Glomerular endothelial cell (primary cell): ENCODE measurements at places on chromosomes 2 and 18. TPM values are rescaled to one million over a fixed set of nuclear protein-coding genes. Genes with fewer than 3 reads are reported as not detected.

GRCh38 chr18:50751947-50752346 lies 67.9 kb downstream of the MRO start:
- DNase-seq = no peak

GRCh38 chr2:203569677-203570316 lies 34.7 kb upstream of the RAPH1 start:
- DNase-seq = no peak

The LBX2 gene
- total RNA-seq = 3.9 and 4.3 TPM in 2 replicates

The SERPINB13 gene
- total RNA-seq = not detected in 2 replicates

The C2orf92 gene
- total RNA-seq = 0.78 and 3.3 TPM in 2 replicates

- DNase-seq = no peak
These were observed 112.2 kb upstream of the MEIS1 start for GRCh38 chr2:66322506-66323260.

GRCh38 chr2:99569386-99569785 lies 79.6 kb upstream of the REV1 start:
- no peak for DNase-seq

DNA sequence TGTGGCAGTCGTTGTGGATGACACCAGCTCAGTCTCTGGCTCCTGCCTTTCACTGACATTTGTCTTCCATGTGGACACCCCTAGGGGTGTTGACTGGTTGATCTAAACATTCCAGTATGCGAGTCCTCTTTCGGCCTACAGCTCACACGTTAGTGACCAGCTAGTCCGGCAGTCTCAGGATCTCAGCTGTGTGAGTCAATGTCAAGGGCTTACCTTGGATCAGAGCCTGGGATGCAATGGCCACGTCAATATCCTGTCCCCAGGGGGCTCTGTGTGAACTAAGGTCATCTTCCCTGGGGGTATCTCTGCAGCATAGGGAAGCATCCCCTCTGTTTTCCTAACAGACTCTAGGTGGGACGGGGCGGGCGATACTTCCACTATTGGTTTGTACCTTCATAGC lies 35.1 kb upstream of the YWHAQ start:
- DNase-seq = no peak

DNA sequence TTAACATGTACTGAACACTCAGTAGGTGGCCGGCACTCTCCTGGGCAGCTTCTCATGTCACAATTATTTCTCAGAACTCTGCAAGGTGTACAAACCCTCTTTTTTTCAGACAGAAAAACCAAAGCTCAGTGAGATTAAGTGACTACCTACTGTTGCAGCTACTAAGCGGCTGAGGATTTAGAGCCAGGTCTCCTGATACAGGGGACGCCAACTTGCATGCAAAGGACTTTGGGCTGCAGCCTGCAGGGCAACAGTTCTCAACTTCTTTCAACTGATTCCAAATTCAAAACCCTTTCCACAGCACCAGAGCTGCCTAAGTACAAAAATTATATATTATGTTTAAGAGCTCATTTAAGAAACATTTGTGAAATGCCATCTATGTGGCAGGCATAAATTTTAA lies 177.6 kb downstream of the SUCLG1 start:
- DNase-seq = no peak

DNA sequence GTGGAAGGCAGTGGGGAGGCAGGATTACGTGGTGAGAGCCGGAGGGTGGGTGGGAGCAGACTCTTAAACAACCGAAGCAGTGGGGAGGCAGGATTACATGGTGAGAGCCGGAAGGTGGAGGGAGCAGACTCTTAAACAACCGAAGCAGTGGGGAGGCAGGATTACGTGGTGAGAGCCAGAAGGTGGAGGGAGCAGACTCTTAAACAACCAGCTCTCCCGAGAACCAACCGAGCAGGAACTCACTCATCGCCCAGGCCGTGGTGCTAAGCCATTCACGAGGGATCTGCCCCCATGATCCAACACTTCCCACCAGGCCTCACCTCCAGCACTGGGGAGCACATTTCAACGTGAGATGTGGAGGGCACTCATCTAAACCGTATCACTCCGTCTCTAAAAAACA lies 87.7 kb downstream of the RTP5 start:
- DNase-seq = no peak

DNA sequence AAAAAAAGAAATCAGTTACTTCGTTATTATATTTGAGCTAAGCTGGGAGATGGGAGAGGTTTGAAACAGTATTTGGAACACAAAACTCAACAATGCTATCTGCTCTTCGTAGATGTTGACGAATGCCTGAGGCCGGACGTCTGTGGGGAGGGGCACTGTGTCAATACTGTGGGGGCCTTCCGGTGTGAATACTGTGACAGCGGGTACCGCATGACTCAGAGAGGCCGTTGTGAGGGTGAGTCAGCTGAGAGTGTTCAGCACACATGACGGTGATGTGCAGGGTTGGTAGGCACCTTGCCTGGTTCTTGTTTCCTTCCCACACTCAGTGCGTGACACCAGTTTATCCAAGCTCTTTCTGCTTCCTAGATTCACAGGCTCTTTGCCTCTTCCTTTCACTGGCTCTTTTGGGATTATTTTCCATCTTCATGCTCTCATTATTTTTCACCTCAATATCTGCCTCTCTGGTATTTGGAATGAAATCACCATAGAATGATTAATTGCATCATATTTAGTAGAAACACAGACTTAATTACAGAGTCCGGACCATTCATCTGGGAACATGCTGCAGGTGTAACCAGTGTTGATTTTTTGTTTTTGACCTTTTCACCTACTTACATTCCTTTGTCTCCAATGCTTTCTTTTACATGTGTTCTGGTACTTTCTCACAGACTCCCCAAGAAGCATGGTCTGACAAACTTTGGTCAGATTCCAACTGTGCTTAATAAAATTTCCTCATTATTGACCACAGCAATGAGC lies 200.6 kb upstream of the RASGRP3 start:
- DNase-seq = peak; percentile 96

The TBR1 gene
- total RNA-seq = not detected in 2 replicates

- no peak for DNase-seq
These were observed 334.1 kb downstream of the RIT2 start for GRCh38 chr18:42781298-42781815.

DNA sequence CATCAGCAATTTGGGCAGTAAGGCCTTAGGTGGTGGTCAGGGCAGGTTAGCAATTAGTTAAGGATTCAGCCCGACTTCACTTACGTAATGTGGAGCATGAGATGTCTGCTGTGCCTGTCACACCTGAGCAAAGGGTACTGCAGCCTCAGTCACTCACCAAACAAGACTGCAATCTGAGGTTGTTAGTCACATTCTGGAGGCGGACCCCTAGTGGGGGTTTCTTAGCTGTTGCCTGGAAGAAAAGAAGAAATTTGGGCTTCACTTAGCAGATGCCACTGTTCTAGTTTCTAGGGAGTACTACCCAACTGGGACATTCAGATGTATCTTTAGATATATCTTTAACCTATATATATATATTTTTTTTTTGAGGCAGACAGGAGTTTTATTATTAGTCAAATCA lies 529.9 kb downstream of the SLC4A3 start:
- DNase-seq = no peak

DNA sequence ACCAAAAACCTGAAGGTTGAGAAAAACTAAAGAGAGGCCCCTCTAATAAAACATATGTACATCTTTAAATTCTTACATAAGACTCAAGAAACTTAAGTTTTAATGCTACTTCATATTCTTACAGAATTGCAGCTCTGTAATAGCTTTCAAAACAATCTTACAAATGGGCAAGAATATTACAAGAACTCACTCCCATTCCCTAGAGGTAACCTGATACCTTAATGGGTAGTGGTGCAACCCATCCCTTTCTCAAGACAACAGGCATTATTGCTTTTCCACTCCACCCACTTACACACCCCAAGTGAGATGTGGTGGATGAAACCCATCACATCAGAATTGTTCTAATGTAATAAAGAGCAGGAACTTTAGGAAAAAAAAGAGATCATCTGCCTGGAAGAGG lies 103.7 kb downstream of the RBMS1 start:
- no peak for DNase-seq

DNA sequence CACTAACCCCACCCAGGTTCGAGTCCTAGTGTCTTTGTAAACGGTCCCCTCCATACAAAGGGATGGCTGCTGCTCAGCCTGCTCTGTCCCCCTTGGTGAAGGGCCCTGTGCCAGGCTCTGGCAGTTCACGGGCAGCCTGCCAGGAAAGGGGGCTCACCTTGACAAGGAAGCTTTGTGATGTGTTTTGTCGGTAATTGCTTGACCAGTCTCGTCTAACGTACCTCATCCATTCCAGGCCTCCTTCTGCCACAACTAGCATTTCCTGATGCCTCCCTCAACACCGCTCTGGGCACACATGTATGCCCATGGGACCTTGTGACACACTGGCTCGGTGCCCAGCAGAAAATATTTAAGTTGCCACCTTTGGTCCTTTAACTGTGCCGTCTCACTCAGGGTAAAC lies 171.9 kb downstream of the KLHL29 start:
- no peak for DNase-seq

GRCh38 chr2:201466050-201466675 lies 14.6 kb downstream of the STRADB start:
- no peak for DNase-seq

DNA sequence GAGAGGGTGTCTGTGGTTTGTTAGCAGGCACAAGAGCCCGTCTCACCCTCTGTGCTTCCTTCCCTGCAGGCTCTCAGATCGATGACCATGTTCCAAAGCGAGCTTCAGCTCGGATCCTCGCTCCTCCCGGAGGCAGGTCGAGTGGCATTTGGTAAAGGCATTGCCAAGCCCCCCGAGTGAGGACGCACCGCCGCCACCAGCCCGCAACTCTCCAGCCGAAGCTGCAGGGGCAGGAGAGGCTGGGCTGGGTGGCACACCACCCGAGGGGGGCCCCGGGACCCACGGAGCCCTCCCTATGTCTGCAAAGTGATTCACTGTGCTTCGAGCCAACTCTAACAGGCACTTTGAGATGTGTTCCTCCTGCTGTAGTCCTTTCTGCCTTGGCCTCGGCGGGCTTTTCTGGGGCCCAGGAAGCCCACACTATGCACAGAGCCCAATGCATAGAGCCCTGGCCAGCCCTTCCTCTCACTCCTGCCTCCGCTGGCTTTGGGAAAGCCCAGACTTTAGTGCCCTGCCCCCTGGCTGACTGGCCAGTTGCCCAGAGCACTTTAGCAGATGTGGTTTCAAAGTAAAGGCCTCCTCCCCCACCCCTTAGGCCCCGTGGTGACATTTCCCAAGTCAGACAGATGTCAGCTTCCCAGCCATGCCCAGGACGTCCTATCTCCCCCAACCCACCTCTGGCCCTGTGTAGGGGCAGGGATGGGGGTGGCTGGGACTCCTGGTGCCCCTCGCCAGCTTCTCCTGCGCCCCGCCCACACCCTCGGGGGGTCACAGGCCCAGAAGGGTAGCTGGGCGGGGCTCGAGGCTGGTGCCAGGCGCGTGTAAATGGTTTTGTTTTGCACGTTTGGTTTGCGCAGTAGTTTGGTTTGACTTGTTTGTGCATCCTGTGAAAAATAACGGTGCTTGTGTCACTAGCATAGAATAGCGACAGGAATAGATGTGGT lies 23.3 kb upstream of the MAPRE3 start:
- DNase-seq = no peak
